ENCODE measurements at places on chromosomes 11 and 22.

GRCh38 chr22:38484244-38484643 is 16.3 kb downstream of the KDELR3 start:
- DNase-seq, result no peak

GRCh38 chr22:49971232-49972162 is 10.9 kb downstream of the PIM3 start:
- peak; percentile 95 for DNase-seq

DNA sequence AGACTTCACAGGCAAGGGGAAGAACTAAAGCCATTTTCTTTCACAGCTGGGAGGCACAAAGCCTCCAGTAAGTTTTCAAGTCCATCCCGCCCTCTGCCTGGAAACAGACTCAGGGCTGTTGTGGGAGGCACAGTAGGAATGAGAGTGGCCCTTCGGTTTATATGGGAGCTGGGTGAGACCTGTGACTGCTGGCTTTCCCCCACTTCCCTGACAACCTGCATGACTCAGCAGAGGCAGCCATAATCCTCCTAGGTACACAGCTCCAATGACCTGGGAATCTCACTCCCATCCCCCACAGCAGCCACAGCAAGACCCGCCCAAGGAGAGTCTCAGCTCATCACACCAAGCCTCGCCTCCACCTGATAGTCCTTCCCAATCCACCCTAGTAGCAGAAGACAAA is 12.1 kb upstream of the TMEM45B start:
- DNase-seq, result no peak

DNA sequence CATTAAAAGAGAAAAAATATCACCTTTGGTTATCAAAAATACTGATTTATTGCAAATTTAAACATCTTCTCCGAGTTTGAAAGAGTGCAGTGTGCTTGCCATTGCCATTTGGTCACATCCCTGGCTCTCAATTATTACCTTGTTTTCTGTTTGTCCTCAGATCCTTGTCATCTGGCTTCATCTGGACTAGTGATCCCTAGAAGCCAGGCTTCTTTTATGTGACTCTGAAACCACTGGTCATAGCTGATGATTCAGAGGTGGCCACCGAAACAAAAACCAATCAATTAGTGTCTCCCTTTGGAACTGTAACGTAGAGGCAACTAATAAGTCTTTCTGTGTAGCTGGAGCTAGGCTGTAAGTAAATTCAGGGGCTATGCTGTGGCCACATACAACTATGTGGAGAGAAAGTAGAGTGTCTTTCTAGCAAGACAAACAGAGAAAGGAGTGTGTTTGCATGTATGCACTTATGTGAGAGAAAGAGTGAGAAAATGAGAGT is 237.9 kb downstream of the LUZP2 start:
- no peak for DNase-seq

GRCh38 chr11:110339456-110340250 is 43.2 kb upstream of the RDX start:
- no peak for DNase-seq

DNA sequence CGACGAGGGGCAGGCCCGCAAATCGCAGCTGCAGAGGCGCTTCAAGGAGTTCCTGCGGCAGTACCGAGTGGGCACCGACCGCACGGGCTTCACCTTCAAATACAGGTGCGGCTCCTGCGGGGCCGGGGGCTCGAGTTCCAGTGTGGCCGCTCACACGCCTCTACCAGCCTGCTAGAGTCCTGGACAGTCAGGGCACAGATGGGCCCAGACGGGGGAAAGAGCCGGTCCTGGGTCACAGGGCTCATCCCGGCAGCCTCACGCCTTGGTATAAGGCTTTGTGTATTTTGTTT is 506 bp downstream of the MCM5 start:
- DNase-seq, result no peak

DNA sequence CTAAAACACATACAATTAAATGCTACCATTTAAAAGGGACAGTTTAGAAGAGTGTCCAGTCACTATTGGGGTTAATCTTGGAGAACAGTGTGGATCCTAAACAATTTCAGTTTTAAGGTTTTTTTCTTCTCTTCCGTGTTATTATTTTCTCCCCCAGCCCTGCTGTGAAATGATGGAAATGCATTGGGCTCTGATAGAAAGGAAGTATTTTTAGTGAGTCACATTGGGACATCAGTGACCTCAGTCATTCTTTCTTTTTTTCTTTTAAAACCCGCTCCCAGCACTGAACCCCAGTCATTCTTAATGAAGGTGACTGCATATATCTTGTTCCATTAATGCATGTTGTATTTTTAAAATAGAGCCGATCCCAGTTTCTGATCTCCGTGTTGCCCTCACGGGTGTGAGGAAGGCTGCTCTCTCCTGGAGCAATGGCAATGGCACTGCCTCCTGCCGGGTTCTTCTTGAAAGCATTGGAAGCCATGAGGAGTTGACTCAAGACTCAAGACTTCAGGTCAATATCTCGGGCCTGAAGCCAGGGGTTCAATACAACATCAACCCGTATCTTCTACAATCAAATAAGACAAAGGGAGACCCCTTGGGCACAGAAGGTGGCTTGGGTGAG is 93.2 kb upstream of the OR4B1 start:
- no peak for DNase-seq

- no peak for DNase-seq
Measured at GRCh38 chr11:64793271-64794160, 9.5 kb downstream of the MAP4K2 start.

GRCh38 chr11:133343951-133344350 is 188.3 kb downstream of the OPCML start:
- DNase-seq, result no peak

DNA sequence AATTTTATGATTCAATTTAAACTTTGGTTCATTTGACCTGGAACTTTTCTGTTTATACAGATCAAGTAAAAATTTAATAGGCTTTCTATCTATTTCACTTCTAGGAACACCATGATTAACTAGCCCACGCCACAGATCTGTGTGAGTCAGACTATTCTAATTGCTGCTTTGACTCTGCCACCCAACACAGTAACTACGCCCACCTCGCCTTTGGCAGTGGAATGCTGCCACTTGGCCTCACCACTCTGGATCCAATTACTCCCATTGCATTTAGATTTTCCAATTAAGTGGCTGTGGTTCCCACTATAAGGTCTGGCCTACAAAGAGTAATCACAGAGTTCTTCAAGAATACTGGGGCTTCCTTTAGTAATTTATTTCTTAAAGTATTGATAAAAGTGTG is 46.6 kb upstream of the LIN7C start:
- DNase-seq, result no peak

GRCh38 chr11:32200136-32200847 is 109.4 kb downstream of the RCN1 start:
- no peak for DNase-seq

DNA sequence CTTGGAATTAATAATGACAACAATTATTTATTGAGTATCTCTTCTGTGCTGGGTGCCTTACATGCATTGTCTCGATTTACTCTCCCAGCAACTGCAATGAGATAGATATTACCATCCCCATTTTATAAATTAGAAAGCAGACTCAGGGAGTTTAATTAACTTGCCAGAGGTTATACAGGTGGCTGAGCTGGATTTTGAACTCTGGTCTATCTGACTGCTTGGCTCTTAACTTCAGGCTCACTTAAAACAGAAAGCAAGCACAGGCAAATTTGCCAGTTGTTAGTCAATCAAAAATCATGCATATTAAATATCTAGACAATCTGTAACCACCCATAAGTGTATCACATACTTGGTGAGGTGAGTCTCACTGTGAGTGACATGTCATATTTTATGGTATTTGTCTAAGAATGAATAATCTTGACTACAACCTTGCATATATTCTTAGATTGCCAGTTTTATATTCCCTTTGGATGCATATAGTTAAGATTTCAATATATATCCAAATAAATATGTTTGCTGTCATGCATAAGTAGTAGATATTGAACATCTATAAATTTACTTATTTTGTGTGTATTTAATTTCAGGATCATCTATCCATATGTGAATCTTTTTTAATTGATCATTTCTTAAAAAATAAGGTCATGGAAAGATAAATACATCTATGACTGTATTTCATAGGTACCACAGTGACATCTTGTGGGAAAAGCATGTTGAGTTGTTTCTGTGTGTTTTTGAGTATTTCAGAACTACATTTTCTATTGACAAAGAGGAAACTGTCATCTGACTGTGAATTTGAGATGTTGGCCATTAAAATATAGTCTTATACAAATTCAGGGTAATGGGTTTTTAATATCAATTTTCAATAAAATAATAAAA is 112.0 kb upstream of the ARHGAP42 start:
- no peak for DNase-seq

- DNase-seq, result no peak
Measured at GRCh38 chr11:40323241-40323640, 1136.2 kb downstream of the LRRC4C start.

DNA sequence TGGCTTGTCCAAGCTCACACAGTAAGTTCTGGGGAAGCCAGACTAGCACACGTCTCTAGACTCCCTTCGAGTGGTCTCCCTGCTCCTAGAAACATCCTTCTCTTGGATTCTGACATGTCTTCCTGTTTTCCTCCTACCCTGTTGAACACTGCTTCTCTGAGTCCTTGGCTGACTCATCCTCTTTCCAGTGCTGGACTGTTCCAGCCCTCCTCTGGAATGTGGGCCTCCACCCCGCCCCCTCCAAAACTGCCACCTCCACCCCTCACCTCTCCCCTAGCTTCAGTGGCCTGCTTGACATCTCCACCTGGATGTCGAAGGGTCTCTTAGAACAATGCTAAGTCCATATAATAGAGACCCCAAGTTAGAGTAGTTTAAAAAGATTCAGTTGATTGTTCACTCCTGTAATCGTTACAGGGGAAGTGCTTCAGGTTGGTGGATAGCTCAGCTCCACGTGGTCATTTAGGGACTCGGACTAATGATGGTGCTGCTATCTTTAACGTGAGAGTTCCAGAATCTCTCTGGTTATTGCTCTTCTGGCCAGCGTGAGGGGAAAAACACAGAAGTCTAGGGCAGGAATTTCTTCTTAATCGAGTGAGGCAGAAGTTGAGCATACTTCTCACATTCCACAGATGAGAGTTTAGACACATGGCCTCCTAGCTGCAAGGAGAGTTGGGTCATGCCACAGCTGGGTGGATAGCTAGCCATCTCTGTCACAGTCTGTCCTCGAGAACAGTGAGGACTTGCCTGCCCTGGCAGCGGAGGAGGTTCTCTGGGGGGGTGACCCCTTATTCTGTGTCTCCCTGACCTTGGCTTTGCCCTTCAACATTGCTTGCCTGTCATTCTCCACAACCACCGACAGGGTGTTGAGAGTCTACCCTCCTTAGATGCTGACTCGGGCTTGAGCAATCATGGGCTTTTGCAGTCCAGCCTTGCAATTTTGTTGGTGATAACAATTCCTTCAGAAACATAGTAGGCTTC is 4.7 kb upstream of the C11orf96 start:
- DNase-seq, result peak; percentile 64

DNA sequence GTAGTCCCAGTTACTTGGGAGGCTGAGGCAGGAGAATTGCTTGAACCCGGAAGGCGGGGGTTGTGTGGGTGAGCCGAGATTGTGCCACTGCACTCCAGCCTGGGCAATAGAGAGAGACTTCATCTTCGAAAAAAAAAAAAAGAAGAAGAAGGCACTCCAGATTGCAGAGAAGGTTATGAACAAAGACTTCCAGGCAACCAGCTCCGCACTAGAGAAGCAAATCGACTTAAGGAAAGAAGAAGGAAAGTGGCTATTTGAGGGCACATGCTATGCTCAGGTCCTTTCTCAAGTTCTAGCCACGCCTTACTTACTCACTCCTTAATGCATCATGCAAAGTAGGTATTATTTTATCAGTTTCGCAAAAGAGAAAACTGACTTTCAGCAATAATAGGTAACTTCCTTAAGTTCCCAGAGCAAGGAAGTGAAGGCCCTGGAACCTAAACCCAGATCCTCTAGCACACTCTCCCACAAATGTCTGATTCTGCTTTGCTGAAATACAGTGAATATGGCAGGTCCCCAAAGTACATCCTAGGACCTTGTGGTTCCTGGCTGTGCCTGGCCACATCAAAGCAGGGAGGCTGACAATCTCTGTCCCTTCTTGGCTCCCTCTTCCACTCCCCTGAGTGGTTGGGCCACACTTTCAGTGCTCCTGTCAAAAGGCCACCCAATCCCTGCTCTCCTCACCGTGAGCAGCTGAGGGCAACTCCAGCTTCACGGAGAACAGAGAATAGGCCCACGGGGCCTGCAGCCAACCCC is 14.2 kb downstream of the CD3E start:
- peak; percentile 73 for DNase-seq

GRCh38 chr22:35616043-35616442 is 1.1 kb downstream of the MB start:
- no peak for DNase-seq

DNA sequence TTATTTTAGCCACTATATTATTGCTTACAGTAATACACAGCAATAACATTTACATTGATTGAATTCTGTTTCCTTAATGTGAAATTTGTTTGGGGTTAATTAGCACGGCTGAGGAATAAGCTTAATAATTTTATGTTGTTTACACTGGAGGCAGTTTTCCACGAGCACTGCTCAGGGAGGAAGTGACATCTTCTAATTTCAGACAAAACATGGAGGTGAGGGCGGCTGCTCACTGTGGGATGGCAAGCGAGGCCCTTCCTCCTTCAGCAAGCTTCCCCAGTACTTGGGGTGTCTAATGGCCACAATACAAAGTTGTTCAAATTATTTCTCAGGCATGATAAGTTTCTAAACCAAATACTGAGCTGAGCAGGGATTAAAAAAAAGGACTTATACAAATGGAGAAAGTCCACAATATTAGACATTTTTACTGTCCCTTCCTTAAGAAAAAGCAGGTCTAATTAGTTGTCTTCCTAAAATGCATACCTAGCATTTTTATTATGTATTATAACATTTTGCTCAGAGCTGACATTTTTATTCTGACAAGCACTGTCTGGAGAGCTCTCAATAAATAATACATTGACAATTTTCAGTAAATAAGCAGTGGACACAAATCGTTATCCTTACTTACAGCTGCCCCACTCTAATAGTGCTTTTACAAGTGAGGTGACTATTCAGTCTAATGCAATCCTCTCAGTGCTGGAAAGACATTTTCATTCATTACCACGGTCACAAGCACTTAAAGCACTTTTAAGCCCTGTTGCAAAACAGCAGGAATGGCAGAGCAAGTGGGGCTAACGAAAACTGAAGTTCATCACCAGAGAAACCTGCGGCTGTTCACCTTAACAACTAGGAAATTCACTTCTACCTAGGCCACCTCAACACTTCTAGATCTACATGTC is 56.2 kb downstream of the SOX6 start:
- DNase-seq, result no peak

DNA sequence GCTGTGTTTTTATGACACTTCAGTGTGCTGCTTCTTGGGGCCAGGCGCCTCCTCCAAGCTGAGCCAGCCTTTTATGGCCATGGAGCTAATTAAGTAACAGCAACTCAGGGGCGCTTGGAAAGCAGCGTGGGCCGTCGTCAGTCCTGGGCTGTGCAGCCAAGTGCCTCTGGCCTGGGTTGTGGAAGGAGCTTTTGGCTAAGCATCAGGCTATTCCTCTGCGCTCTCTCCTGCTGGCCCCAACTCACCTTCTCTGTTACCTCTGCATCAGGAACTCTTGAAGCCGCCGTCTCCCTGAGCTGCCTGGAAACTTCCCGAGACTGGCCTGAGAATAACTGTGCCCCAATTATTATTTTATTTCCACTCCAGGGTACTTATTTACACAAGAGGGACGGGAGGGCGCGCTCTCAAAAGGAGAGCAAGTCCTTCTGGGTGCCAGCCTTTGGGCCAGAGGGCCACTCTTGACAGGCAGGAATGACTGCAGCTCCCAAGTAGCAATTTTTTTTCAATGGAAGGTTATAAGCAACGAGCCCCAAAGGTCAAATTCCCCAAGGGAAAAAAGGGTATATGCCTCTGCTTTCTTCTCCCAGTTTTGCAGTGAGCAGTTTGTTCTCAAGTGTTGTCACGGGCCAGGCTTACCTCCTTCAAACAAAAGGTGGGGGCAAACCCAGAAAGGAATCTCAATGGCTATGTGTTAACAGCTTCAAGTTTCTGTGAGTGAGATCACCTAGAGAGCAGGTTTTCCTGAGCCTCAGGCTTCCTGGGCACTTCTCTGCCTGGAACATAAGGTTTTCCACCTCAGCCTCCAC is 38.5 kb upstream of the NAV2 start:
- no peak for DNase-seq

Measured in suppressor macrophage treated with lipopolysaccharide for 4 hours (primary cell).